HuH-7 (cell line): ENCODE measurements at places on chromosomes 3 and 15.

DNA sequence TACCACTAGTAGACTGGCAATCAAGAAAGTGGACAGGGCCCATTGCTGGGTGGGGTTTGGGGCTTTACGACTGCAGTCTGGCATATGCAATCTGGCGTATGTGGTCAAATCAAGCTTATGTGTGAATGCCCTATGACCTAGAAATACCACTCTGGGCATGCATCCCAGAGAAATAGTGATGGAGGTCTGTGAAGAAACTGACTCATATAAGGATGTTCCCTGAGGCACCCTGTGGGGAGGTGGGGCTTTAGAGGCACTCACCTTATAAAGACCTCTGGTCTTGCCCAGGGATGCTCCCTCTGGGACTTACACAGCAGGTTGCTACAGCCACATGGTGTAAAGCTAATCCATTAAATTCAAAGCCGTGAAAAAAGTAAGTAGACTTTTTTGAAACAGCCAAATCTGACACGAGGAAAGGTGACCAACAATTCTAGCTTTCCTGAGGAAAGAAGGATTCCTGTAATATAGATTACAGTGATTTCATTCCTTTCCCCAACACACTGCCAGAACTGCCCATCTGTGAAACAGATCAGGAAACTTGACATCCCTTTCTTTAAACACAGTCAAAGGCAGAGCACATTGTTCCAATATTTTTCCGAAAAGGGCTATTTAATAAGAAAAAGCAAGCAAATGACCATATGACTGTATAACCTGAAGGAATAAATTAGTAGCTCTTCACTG is 13.6 kb downstream of the RARRES1 start:
- no peak for DNase-seq

DNA sequence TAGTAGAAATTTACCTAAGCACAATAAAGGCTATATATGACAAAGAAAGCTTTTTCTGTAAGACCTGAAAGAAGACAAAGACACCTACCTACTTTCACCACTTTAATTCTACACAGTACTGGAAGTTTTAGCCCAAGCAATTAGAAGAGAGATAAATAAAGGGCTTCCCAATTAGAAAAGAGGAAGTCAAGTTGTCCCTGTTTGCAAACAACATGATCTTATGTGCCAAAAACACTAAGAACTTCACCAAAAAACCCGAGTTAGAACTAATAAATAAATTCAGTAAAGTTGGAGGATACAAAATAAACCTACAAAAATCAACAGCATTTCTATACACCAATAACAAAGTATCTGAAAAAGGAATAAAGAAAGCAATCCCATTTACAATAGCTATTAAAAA is 190.9 kb downstream of the NR2F2 start:
- no peak for DNase-seq

DNA sequence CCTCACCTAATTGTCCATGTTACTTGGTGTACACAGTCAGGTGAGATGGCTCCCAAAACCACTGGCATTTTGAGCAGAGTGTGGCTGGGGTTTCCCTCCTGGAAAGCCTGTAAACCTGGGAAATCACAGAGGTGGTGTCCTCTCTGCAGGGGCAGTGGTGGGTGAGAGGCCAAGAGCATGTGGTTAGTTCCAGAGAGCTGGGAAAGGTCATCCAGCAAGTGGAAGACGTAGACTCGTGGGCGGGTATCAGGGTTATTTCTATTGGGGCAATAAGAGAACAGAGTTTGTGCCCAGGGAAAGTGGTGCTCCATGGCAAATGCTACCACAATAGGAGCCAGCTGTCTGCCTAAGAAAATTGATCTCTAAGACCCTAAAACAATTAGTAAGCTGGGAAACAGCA is 44.6 kb upstream of the LIMD1 start:
- no peak for DNase-seq

DNA sequence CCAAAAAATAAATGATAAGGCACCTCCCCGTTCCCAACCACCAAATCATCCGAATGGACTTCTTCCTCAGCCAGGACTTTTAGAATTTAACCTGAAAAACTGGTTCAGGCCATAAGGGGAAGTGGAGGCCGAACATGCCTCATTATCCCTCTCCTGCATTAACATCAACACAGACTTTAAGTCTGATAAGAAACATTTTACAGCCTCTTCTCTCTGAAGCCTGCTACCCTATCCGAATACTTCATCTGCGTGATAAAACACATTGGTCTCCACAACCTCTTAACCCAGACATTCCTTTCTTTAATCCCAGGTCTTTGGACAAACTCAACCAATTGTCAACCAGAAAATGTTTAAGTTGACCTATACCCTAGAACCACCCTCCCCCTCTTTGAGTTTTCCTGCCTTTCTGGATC is 850 bp upstream of the SLC41A3 start:
- DNase-seq: no peak

- DNase-seq: no peak
Observed at GRCh38 chr15:46552316-46552715, 917.5 kb downstream of the SQOR start.

- DNase-seq: no peak
Observed at GRCh38 chr3:69613286-69613685, 126.0 kb upstream of the MITF start.

- DNase-seq: no peak
Observed at GRCh38 chr3:179247289-179248015, 3.5 kb downstream of the KCNMB3 start.

DNA sequence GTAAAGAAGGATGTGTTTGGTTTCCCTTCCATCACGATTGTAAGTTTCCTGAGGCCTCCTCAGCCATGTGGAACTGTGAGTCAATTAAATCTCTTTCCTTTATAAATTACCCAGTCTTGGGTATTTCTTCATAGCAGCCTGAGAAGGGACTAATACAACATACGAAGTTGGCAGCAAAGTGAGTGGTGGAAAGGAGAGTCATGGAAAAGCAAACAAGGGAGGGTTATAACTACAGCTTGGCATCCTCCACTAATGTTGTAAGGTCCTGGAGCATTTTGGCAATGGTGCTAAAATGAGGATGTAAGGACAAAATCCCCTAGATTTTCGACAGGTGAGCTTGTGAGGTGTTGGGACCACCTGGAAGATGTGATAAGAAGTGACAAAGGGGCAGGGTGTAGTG is 5.8 kb upstream of the TMEM41A start:
- no peak for DNase-seq

GRCh38 chr3:195548501-195548900 is 5.4 kb upstream of the PPP1R2 start:
- no peak for DNase-seq

GRCh38 chr3:67064105-67064504 is 66.0 kb downstream of the KBTBD8 start:
- DNase-seq: no peak

DNA sequence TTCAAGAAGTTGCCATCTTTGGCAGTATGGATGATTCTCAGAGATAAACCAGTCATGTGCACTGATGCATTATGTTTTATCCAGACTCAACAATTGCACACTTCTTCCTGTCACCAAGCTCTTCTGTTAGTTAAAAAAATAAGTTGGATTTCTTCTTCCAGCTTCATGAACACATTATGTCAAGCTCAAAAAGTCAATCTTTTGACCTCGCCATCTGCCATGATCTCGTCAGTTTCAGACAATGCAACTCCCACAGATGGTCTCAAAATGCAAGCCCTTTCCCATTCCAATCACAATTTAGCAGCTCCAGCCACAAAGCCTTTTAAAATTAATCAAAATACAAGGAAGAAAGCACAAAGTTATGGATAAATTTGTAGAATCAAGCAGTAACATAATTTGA is 42.8 kb downstream of the TFDP2 start:
- DNase-seq: no peak

GRCh38 chr3:16121391-16121790 is 53.1 kb upstream of the GALNT15 start:
- no peak for DNase-seq

DNA sequence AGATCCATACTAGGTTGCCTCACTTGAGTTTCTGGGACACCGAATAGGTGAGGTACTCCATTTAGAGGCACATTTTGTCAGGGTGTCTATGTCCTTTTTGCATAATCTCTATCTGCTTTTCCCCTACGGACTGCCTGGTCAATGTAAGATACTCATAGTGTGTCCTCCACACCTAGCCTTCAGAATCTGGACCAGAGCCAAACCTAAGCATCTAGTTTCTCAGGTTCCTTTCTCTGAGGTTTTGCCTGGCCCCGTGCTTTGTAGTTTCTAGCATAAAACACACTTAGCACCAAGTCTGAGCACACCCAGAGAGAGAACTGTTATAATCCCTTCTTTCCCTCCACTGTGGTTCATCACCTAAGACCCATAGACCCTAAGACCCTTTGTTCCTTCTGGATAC is 105.9 kb upstream of the MLF1 start:
- DNase-seq: no peak

- no peak for DNase-seq
Observed at GRCh38 chr15:85284497-85284896, 95.9 kb upstream of the AKAP13 start.

DNA sequence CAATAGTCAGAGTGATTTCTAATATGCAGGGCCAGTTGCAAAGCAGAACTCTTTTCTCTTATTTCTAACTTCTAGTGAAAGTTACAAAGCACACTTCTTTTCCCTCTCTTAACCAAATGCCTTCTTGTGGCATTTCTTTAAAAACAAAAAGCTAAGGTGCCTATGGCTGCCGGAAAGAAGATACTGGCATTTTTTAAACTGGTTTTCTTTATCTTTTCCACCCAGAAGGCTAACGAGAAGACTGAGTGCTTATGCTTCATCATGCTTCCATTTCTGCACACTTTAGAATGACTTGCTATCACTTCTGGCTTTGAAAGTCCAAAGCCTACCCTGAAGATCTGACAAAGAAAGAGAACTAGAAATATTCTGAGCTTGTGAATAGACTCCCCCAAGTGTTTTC is 141.3 kb downstream of the P2RY1 start:
- no peak for DNase-seq

GRCh38 chr3:157030712-157031111 is 129.2 kb downstream of the CCNL1 start:
- DNase-seq: no peak

GRCh38 chr3:39108200-39108710 is 775 bp downstream of the TTC21A start:
- DNase-seq: no peak

GRCh38 chr3:156373095-156373494 is 181.8 kb downstream of the SSR3 start:
- DNase-seq: no peak

DNA sequence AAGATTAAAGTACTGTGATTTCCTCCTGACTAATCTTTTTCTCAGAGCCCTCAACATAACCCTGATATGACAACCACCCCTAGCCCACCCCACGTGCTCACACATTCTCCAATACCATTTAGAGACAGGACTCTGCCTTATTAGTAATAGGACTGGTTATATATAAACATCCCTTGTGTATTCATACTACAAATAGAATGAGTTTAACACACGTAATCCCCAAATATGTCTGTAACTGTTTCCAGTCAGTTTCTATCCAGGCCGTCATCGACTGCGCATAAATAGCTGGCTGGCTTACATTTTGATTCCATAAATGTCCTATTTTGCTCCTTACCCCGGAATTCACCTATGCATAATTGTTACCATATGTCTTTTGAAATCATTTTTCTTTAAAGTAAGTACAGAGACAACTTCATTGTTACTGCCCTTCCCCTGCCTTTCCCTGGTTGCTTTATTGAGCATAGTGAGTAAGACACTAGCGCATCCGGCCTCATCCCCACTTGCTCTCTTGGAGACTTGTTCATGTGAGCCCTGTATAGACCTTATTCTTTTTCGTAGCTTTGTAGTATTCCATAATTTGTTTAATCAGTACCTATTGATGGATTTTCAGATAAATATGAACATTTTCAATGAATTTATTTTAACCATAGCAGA is 3.5 kb upstream of the P2RY14 start:
- DNase-seq: no peak

GRCh38 chr3:40771112-40771511 is 246.4 kb downstream of the ZNF621 start:
- no peak for DNase-seq

DNA sequence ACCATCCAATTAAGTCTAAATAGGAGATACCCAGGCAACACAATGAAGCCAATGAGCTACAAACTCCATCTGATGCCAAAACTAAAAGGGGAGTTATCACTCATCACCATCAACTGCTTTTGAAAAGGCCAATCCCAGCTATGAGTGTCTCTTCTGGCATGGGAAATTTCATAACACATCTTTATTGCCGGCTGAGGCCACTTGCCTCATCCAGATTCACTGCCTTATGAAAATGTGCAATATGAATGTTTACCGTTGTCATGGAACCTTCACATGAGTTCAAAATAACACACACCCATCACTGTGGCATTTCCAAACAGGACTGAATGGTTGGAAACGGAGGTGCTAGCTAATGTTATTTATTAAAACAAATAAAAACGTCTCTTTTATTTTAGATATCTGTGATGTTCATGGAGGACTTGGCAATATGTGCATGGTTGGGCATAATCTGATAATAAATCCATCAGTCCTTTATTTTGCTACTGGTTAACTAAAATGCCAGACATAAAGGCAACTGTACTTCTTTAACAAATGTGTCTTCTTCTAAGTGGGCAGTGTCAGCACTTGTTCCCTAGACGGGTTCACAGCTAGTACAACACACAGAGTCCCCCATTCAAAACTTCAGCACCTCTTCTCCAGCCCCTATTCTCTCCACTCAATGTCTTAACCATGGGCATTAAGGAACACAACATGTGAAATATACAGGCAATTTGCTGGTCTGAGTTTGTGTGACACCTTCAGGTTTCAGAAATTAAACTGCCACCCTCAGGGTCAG is 143.9 kb downstream of the MAGI1 start:
- DNase-seq: no peak

- DNase-seq: no peak
Observed at GRCh38 chr3:20852712-20853111, 666.7 kb upstream of the SGO1 start.

GRCh38 chr15:63943829-63944680 is 102.2 kb downstream of the DAPK2 start:
- no peak for DNase-seq

GRCh38 chr15:44790215-44790614 is 53.9 kb downstream of the TRIM69 start:
- no peak for DNase-seq

DNA sequence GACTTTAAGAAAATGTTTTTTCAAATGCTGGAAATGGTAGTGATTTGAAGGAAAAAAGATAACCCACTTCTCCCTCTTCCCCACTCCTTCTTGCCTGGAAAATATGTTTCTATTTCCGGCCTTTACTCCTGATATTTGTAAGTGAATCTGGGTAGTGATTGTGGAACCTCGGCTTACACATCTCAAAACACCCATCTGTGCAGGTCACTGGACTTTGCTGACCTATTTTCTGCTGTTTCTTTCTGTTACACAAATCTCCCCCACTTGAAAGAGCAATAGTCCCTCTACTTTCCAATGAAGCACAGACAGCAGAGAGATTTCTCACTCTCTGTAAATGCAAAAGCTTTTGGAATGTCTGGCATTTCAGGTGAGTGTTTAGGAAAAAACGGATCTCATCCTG is 76.9 kb upstream of the ICE2 start:
- DNase-seq: no peak

- no peak for DNase-seq
Observed at GRCh38 chr3:131353016-131353877, 28.3 kb upstream of the NUDT16 start.
